ENCODE measurements at places on chromosomes 13 and 19.

- peaks cover 3% of the 10 kb centered on the region for H3K27me3 ChIP-seq
- H3K4me3 ChIP-seq = no peak overlapping the region
- no peak for DNase-seq
- peaks cover 6% of the 10 kb centered on the region for H3K4me1 ChIP-seq
- H3K27ac ChIP-seq = no peak overlapping the region
Measured at GRCh38 chr13:106468207-106468606, 67.3 kb downstream of the EFNB2 start.

GRCh38 chr19:54916822-54917221 lies 10.9 kb downstream of the NCR1 start:
- no peaks in the 10 kb centered on the region for H3K36me3 ChIP-seq
- DNase-seq = no peak
- H3K27ac ChIP-seq = no peak overlapping the region
- H3K27me3 ChIP-seq = peaks cover 1% of the 10 kb centered on the region

GRCh38 chr13:30984620-30985019 lies 52.2 kb downstream of the TEX26 start:
- H3K36me3 ChIP-seq = no peaks in the 10 kb centered on the region
- H3K4me3 ChIP-seq = no peak overlapping the region
- H3K27ac ChIP-seq = no peak overlapping the region
- H3K4me1 ChIP-seq = no peaks in the 10 kb centered on the region
- DNase-seq = no peak

DNA sequence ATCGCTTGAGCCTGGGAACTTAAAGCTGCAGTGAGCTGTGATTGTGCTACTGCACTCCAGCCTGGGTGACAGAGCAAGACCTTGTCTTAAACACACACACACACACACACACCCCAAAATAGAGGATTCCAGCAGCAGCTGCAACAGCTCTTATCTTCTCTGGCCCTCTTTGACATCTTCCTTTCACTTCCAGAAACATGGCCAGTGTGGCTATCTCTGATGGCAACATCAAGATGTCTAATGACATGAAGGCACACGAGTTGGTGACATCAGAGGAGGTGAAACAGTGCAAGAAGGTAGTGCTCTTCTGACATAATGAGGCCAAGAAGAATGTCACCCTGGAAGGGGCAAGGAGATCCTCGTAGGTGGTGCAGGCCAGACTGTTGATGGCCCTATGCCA lies 81.2 kb downstream of the TM9SF2 start:
- H3K36me3 ChIP-seq = no peaks in the 10 kb centered on the region
- H3K4me3 ChIP-seq = no peak overlapping the region
- H3K4me1 ChIP-seq = no peaks in the 10 kb centered on the region
- no peak for DNase-seq
- no peak overlapping the region for H3K27ac ChIP-seq

DNA sequence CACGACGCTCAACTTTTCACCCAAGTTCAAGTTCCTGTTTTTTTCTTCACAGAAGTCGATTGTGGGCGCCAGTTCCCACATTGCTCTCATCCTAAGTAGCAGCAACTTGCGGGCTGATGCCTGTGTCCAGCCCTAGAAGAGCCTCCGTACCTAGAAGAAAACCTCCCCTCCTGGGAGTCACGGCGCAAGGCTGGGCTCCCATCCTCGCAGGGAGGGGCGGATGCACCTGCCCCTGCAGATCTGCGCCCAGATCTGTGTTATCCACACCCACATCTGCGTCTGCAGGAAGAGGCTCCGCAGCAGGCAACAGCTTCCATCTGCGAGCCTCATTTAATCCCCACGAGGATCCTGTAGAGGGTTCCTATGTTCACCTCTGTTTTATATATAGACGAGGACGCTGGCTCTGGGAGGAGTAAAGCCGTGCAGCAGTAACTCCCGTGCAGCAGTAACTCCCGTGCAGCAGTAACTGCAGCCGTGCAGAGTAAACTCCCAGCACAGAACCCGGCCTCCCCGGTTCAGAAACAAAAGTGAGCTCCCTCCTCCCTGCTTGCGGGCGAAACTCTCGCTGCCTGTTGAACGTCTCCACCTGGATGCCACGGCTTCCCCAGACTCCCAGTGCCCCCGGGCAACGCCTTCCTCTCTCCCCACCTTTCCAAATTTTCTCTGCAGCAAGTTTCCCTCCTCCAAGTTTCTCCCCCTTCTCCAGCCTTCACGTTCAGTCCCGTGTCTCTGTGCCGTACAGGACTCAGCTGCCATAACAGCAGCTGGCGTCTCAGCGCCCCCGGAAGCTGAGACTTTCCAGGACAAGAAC lies 23.5 kb upstream of the LAIR1 start:
- peaks cover 6% of the 10 kb centered on the region for H3K27me3 ChIP-seq
- peaks cover 13% of the 10 kb centered on the region for H3K4me1 ChIP-seq
- no peak overlapping the region for H3K27ac ChIP-seq
- DNase-seq = no peak
- H3K4me3 ChIP-seq = peak overlapping the region; percentile 78

DNA sequence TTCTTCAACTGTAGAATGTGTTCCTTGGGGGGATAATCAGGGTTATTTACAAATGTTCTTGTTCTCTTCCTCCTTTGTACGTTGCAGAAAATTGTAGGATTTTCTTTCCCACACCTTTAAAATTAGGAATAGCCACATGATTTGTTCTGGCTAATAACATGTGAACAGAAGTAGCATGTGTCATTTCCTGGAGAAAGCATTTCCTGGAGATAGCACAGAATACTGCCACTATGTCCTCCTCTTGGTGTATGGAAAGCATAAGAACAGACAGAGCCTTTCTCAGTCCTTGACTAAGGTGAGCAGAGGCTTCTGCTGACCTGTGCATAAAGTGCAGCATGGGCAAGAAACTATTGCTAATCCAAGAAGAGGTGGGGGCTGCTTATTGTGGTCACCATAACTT lies 101.8 kb downstream of the FAM216B start:
- H3K4me3 ChIP-seq = no peak overlapping the region
- H3K36me3 ChIP-seq = peaks cover 6% of the 10 kb centered on the region
- peaks cover 7% of the 10 kb centered on the region for H3K27me3 ChIP-seq
- no peak overlapping the region for H3K27ac ChIP-seq

- peaks cover 38% of the 10 kb centered on the region for H3K4me1 ChIP-seq
- no peak overlapping the region for H3K27ac ChIP-seq
- peaks cover 9% of the 10 kb centered on the region for H3K27me3 ChIP-seq
- H3K4me3 ChIP-seq = no peak overlapping the region
- no peaks in the 10 kb centered on the region for H3K36me3 ChIP-seq
Measured at GRCh38 chr13:36915106-36915505, 4.9 kb downstream of the SMAD9 start.

GRCh38 chr19:33503030-33503429 lies 18.6 kb downstream of the PEPD start:
- no peak overlapping the region for H3K27ac ChIP-seq
- no peaks in the 10 kb centered on the region for H3K36me3 ChIP-seq
- peaks cover 35% of the 10 kb centered on the region for H3K4me1 ChIP-seq
- peaks cover 5% of the 10 kb centered on the region for H3K27me3 ChIP-seq
- peak; percentile 7 for DNase-seq

DNA sequence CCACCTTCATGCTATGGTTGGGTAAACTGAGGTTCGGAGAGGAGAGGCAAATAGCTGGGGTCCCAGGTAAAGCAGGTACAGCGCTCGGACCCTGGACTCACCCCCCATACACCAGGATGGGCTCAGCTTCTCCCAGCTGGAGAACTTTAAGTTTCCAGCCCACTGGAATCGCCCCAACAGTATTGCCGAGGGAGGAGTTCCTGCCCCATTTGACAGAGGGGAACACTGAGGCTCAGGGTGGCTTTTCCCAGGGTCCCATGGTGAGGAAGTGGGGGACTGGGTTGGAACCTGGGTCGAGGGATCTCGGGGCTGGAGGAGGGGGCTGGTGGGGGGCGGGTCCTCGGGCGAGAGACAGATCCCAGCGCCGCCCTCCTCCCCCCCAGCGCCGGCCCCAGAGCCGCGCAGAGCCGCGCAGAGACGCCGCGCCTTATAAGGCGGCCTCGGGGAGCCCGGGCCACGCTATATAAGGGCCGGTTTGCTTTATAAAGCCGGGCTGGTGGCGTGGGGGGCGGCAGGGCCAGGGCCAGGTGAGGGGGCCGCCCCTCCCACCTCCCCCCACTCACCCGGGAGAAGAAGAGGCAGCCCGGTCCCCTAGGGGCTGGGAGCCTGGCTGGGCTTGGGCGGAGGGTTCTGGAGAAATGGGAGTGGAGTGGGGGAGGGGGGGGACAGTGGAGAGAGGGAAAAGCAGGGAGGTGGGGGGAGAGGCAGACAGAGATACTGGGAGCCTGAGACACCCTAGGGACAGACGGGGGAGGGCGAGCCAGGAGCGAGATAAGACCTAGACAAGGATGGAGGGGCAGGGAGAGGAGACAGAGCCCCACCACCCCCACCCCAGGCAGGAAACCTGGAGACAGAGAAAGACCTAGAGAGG lies 1.1 kb downstream of the CNN1 start:
- peaks cover 5% of the 10 kb centered on the region for H3K27me3 ChIP-seq
- peaks cover 2% of the 10 kb centered on the region for H3K4me1 ChIP-seq
- peak overlapping the region; percentile 30 for H3K4me3 ChIP-seq
- peak; percentile 40 for DNase-seq

DNA sequence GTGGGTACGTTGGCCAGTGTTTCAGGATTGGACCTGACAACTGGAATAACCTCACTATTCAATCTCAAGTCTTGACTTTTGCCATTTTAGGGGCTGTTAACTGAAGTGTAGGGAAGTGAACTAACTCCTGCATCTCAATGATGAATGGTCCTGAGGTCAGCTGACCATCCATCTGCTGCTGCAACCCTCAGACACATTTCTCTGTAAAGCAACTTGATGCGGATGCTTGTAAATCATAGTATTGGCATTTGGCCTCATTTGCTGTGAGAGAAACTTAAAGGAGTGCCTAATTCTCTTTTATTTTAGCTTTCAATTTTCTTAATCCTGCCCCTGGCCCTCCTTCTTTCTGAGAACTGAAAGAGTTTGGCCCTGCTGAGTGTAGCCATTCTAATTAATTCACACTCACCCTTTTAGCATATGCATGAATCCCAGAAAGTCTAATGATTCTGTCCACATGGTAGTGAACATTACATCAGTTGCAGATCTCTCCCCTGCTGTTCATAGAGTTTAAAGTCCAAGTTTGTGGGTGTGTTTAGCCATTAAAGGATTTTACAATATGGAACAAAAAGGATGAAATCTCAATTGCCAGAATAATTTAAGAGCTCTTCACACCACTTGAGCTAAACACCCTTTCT lies 1531.4 kb upstream of the SLC10A2 start:
- no peaks in the 10 kb centered on the region for H3K36me3 ChIP-seq
- H3K27me3 ChIP-seq = no peaks in the 10 kb centered on the region

DNA sequence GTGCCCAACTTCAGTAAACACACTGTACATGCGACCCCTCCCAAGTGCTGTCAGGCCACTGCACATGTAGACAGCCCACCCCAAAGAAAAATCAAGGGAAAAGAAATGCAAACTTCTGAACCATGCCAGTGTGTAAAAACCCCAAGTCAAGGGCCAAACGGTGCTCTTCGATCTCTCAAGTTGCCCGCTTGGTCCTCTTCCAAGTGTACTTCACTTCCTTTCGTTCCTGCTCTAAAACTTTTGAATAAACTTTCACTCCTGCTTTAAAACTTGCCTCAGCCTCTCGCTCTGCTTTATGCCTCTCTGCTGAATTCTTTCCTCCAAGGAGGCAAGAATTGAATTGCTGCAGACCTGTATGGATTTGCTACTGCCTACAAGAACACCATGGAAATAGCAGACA lies 600.7 kb downstream of the KCTD12 start:
- H3K4me3 ChIP-seq = no peak overlapping the region
- no peaks in the 10 kb centered on the region for H3K27me3 ChIP-seq
- no peak overlapping the region for H3K27ac ChIP-seq
- H3K36me3 ChIP-seq = no peaks in the 10 kb centered on the region
- no peak for DNase-seq
- peaks cover 7% of the 10 kb centered on the region for H3K4me1 ChIP-seq

GRCh38 chr13:19567820-19568534 lies 6.6 kb upstream of the TPTE2 start:
- no peak overlapping the region for H3K27ac ChIP-seq
- no peaks in the 10 kb centered on the region for H3K36me3 ChIP-seq
- no peaks in the 10 kb centered on the region for H3K4me1 ChIP-seq
- H3K27me3 ChIP-seq = no peaks in the 10 kb centered on the region
- no peak overlapping the region for H3K4me3 ChIP-seq

- DNase-seq = no peak
- no peaks in the 10 kb centered on the region for H3K27me3 ChIP-seq
- peaks cover 2% of the 10 kb centered on the region for H3K4me1 ChIP-seq
- no peak overlapping the region for H3K4me3 ChIP-seq
- no peak overlapping the region for H3K27ac ChIP-seq
Measured at GRCh38 chr13:30388406-30389283, 33.6 kb upstream of the UBE2L5 start.

- H3K27me3 ChIP-seq = no peaks in the 10 kb centered on the region
- H3K4me1 ChIP-seq = no peaks in the 10 kb centered on the region
Measured at GRCh38 chr13:103471896-103472295, 405.7 kb upstream of the SLC10A2 start.

DNA sequence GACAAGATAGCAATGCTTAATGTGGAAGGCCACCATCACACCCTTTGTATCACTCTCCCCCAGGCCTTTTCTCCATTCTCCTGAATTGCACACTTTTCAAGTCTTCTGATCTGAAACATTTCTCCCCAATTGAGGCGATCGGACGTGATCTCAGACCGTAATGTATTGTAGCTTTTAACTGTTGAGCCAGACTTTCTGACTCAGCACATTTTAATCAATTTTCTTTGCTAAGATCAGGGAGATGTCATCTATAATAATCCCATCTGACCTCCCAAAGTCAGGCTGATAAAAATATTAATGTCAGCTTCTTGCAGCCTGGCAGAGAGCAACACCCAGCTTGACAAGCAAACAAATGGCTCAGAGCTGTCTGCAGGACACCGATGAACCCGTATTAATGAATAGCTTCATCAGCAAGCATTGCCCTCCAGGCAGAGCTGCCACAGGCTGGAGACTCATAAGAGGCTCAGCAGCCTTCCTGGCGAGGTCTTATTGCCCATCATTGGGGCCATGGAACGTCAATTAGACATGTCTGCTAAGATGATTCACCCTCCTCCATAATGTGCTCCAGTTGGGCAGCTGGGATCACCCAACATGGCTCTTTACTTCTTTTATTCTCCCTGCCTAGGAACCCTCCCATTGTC lies 60.2 kb upstream of the UQCRFS1 start:
- peaks cover 20% of the 10 kb centered on the region for H3K4me1 ChIP-seq
- DNase-seq = no peak
- H3K27me3 ChIP-seq = peaks cover 2% of the 10 kb centered on the region
- H3K4me3 ChIP-seq = no peak overlapping the region
- H3K36me3 ChIP-seq = peaks cover 4% of the 10 kb centered on the region

DNA sequence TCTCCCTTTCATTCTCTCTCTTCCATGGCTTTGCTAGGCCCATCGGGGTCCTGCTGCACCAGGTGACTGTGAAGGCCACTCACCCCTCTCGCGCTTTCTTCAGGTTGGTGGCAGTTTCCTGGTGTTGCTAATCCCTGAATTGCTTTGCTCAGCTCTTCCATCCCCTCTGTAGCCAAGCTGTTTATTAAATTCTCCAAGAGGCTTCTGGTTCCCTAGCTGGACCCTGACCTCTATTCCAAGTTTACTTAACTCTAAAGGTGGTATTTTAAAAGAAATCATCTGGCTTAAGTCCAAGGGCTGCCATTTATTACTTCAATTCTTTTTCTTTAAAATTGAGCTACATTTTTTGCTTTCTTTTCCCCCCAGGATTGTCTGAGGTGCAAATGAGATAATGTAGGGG lies 32.7 kb upstream of the MICU2 start:
- no peak overlapping the region for H3K27ac ChIP-seq
- H3K4me1 ChIP-seq = peaks cover 18% of the 10 kb centered on the region
- peaks cover 2% of the 10 kb centered on the region for H3K36me3 ChIP-seq
- no peak for DNase-seq
- H3K27me3 ChIP-seq = no peaks in the 10 kb centered on the region
